ENCODE measurements at places on chromosomes 5 and 9.

DNA sequence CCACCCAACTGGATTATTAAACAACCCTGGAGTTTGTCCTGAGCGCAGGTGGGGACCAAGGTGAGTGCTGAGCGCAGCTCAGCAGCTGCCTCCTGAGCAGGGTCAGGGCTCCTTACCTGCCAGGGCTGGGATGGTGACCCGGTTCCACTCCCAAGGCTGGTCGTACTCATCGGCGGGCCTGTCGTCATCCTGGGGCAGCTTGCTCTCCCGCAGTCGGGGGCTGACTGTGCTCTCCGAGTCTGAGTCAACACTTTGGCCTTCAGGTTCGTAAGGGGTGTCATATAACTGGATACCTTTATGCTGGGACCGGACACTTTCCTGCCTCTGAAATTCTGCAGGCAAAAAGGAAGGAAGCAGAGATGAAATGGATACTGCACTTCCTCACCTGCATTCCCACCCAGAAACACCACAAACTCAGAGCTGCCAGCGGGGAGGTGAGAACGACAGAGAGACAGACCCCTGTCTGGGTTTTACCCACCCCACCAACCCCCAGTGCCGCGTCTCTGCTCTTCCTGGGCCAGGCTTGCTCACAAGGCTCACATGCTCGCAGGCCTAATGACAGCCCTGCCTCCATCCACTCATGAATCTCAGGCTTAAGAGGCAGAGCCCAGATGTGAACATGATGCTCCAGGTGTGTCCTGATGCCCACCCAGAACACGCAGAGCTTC lies 70.7 kb upstream of the SLC25A51 start:
- no peak for DNase-seq

DNA sequence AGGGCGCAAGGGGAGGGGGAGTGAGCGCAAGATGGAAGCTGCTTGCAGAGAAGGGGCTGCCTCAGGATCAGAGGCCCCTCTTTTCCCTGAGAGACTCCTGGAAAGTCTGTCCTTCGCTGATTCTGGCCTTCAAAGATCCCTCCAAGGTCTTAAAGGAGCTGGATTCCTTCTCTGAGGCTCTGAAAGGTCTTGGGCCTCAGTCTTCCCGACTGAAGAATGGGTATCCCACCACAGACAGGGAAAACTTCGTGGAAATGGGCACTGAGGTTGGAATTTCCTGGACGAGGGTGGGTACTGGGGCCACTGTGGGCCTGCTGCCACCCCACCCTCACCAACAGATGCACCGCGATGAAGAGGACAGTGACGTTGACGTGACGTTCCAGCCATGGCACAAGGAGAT lies 3.1 kb downstream of the PTRH1 start:
- DNase-seq = no peak

- no peak for DNase-seq
These were observed 814.2 kb upstream of the ZNF608 start for GRCh38 chr5:125560476-125561225.

DNA sequence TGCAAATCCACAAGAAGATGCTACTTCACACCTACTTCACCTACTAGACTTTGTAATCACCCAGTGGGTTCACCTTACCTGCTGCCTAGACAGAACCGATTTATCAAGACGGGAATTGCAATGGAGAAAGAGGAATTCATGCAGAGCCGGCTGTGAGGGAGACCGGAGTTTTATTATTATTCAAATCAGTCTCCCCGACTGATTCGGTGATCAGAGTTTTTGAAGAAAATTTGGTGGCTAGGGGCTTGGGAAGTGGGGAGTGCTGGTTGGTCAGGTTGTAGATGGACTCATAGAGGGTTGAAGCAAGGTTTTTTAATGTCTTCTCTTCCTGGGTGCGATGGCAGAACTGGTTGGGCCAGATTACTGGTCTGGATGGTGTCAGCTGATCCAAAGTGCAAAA lies 23.4 kb downstream of the SFXN1 start:
- no peak for DNase-seq

DNA sequence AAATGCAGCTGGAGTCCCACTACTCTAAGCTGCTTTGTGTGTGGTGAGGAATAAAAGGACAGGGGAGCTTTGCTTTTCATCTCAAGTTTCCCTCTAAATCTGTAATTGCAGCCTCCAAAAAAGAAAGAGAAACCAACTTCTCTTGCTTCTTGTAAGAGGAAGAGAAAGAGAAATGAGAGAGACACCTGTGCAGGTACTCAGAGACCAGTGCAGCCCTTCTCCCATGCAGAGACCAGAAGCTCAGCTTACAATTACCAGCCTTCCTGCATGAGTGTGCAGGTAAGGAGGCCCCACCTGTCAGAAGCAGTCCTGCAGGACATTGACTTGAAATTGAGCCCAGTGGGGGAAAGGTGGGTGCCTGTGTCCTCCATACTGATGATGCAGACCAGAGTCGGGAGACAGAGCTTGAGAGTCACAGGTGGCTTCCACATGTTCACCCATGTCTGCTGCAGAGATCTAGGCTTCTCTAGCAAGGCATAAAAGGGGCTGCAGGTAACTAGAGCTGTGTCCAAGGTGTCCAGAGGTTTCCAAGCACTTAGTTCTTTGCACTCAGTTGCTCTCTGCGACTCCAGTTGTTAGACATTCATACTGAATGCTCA lies 15.3 kb upstream of the MED10 start:
- DNase-seq = no peak

DNA sequence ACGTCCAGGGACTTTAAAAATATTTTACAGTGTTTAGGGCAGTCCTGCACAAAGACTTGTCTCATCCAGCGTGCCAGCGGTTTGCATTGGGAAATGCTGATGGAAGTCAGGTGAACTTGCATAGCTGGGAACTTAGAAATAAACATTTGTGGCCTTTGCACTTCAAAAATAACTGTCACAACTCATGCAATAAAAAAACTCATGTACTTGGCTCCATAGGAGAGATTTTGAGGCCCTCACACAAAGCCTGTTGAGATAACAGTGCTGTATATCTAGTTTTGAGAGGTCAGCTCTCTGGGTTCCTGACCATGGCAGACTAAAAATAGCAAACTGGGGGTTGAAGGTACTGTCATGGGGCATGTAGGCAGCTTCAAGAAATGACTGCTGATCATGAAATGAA lies 5.5 kb downstream of the COMMD10 start:
- DNase-seq = no peak

DNA sequence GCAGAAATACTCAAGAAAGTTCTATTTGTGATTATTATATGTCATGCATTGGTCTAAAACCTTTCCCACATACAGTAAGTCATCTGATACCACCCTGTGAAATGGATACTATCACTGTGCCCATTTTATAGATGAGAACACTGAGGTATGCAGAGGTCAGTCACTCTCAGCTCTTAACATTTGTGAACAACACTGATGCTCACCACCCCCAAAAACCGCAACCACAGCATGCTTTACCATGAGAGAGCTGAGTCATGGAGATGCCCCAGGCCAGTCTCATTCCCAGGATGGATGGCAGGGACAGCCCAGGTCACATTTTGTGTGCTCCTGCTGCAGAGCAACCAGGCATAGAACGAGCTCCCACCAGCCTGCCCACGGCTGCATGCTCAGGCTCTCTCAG lies 53.5 kb upstream of the IRX1 start:
- no peak for DNase-seq

DNA sequence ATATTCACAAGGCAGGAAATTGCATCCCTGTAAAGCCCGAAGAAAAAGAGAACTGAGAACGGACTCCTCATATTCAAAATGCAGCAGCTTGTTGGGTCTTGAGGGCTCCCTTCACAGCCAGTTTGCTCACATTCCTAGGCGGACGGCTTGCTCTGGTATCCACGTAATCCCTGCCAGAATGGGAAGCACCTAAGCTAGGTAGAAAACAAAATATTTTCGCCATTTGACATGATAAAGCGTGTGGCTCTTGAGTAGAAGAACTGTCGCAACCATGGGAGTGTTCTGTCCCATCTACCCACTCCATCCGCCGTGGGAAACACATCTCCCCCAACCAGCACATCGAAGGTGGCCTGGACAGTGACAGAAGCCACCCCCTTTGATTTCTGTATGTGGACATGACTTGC lies 183.1 kb downstream of the GAS1 start:
- no peak for DNase-seq

GRCh38 chr5:2251751-2252150 lies 369.0 kb upstream of the IRX4 start:
- DNase-seq = no peak

- DNase-seq = no peak
These were observed 2.0 kb downstream of the CTNNA1 start for GRCh38 chr5:138755084-138755748.

- DNase-seq = no peak
These were observed 343.4 kb downstream of the DNAH5 start for GRCh38 chr5:13601112-13601511.

GRCh38 chr5:33474004-33474403 lies 33.2 kb downstream of the TARS1 start:
- no peak for DNase-seq

DNA sequence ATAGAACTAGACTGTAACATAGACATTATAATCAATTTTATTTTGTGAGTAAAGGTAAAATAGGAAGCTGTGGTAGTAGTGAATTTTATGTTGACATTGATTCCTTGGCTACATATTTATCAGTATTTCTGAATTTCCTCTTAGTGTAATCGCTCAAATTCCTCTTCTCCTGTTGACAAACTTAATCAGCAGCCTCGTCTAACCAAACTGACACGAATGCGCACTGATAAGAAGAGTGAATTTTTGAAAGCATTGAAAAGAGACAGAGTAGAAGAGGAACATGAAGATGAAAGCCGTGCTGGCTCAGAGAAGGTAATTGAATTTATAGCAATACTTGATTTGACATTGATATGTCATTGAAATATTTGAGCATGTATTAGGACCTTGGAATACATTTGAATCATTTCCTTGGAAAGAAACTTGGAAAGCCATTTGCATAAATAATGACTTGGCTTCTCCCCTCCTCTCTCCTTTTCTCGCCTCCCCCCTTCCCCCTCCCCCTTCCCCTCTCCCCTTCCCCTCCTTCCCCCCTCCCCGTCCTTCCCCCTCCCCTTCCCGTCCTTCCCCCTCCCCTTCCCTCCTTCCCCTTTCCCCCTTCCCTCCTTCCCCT lies 75.5 kb downstream of the GPBP1 start:
- peak; percentile 30 for DNase-seq

DNA sequence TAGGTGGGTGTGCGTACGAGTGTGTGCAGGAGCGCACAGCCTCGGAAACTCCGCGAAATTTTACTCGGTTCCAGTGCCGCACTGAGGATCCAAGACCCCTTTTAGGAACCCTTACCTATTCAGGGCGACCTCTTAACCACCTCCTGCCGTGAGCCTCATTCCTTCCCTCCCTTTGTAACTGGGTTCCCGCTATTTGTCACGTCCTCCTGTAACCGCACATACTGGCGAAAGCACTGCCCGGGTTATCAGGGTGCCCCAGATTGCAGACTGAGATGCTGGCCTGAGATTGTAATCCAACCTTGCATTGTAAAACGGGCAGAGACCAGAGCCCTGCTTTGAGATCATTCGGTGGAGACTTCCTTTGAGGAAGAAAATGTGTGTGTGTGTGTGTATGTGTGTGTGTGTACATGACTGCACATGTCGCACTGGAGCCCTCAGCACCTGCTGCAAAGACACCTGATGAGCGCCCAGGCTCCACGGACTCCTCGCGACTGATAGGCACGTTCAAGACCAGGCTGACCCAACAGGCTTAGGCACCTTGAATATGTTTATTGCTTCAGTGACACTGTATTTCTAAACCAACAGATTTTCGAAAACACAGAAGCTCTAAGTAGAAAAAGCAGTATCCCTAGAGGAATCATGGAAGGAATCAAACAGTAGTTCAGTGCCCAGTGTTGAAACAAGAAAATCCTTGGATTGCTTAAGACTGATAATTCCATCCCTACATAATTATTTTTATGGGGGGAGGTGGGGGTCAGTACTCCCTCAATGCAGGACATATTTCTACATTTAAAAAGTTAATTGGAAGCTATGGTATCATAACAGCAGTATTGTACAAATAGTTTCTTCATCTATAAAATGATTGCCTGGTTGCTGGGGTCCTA lies 86.5 kb upstream of the TNFAIP8 start:
- peak; percentile 97 for DNase-seq

GRCh38 chr9:10251490-10251889 lies 361.3 kb downstream of the PTPRD start:
- no peak for DNase-seq

DNA sequence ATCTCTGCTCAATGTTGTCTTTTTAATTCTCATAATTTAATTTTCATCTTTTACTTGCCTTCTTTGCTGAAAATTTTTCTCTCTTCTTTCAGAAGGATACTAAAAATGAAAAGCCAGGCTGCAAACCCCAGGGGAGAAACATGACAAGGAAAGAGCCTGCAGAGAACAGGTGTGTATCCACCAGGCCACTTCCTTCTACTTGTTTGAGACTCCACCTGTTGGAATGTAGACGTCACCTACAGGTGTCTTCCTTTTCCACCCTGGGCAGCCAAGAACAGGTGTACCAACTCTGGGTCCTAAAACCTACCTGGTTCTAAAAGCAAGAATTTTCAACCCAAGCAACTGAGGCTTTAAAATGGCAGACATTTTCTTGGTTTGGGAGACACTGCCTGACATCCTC lies 166.8 kb downstream of the ATP10B start:
- DNase-seq = no peak

GRCh38 chr5:176614805-176615478 lies 5.0 kb upstream of the GPRIN1 start:
- DNase-seq = no peak

- DNase-seq = no peak
These were observed 35.6 kb downstream of the PLAC8L1 start for GRCh38 chr5:146069780-146070099.

GRCh38 chr5:168740092-168740800 lies 161.1 kb upstream of the PANK3 start:
- DNase-seq = no peak

- DNase-seq = no peak
These were observed 20.7 kb downstream of the UBAP2 start for GRCh38 chr9:34027845-34028574.

DNA sequence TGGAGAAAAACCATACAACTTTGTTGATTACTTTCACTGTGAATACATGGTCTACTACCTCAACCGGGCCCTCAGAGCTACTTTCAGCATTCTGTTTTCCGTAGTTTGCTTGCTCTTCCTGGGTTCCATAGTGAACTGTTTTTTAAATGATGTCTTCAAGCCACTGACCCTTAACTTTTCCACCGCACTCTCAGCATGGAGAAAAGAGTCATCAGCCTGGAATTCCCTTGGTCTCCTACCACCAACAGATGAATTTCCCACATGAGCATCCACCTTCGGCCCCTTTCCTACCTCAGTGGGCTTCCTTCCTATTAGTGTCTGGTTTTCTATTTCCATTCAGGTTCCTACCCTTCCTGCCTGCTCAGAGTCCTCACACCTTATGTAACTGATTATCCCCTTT lies 135.9 kb upstream of the ADAMTSL1 start:
- no peak for DNase-seq

GRCh38 chr9:109107402-109108240 lies 12.1 kb downstream of the TMEM245 start:
- no peak for DNase-seq
